ENCODE measurements at places on chromosomes 1 and 21.

DNA sequence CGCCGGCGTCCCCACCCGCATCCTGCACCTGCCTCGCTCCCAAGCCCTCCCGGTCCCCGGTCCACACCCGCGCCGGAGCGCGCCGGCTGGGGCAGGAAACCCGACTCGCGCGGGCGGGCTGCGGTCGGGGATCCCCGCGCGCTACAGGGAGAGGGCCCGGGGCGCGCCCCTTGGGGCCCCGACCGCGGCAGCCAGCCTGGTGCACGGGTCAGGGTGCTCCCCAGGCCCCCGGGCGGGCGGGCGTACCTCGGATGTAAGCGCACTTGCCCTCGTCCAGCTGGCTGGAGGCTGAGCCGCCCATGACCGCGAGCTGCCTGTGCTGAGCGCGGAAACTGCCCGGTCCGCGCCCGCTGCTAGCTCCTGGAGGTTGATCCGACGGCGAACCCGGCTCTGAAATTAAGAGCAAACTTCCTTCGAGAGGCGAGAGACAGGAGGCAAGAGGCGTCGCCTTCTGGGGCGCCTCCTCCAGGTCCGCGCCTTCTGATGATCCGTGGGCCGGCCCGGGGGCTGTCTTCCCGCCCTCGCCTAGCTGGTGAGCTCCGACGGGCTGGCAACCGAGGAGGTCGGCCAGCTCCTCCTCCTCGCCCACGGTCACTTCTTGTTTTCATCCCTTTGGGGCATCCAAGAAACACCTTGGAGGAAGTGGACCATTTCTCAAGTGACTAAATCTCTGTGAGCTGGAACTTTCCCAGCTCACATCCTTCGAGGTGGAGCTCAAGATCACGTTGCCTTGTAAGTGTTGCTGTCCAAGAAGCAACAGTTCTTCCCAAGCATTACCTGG lies at the start of gene NIBAN1:
Gene NIBAN1, minus strand, starts transcription at position 453 of the 781 bp plus-strand sequence. Its CDS starts 152 bp downstream, at position 301.
- peak; percentile 68 for DNase-seq

- no peak for DNase-seq
Observed at GRCh38 chr1:39654291-39654690, 14.8 kb upstream of the HEYL start.

GRCh38 chr1:44604157-44604955 lies 69.9 kb downstream of the TMEM53 start:
- no peak for DNase-seq

DNA sequence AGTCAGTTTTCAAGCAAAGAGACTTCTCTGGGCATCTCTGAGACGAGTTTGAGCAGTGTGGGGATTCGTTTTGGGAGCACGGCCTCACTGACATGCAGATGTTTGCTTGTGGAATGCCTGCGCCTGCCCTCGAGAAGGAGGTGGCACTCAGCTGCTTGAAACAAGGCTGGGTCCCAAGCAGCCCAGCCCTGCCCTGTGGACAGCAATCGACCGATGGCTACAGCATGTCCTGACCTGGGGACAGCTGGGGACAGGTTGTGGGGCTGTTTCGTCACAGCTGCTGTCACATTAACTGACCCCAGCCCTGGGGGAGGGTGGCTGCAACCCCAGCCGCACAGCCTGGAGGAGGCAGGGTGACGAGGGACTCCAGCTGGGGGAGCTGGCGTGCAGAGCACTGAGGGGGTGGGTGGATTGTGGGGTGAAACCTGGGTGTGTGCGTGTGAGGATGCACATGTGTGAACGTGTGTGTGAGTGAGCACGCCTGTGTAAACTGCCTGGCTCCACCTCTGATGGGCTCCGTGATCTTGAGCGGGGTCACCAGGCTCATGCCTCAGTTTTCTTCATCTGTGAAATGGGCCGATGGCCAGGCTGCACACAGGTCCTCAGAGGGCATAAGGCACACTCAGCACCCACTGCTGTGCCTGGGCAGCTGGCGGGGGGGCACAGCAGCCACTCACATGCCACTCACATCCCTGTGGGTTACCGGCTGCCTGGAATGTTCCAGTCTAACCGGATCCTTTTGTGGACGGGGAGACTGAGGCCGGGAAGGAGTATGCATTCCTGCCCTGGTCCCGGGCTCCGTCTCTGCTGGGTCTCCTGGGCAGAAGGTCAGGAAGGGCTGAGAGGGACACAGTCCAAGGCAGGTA lies 49.3 kb downstream of the COL18A1 start:
- no peak for DNase-seq

DNA sequence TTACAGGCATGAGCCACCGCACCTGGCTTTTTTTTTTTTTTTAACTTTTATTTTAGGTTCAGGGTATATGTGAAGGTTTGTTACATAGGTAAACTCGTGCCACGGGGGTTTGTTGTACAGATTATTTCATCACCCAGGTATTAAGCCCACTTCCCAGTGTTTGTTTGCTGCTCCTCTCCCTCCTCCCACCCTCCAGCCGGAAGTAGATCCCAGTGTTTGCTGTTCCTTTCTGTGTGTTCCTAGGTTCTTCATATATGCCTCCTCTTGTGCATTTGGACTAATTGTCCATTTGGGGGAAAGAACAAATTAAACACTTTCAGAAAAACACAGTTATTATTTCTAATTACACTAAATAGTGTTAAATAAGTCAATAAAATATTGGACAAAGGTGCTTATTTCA lies 1.1 kb upstream of the SLC2A7 start:
- no peak for DNase-seq

DNA sequence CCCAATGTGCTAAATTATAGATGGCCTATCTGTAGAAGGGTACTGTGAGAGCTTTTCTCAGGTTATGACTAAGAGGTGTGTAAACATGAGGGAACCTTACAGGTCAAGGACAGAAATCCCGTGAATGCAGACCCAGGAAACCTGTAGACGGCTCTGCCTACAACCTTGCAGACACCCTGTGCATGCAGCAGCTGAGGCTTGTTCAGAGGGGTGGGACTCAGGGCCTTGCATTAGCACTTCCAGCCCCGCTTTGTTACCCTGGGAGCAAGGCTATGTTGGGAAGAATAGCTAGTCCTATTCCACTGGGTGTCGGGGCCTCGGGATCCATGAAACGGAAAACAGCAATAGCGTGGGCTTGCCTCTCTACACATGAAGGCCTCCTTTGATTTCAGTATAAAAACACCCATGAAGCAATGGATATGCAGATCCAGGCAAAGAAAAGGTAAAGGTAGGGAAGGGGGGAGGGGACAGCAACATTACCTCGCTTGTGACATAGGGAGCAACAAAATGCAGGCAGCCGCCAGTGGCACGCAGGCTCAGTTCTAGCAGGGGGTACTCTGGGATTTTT lies 9.5 kb upstream of the NDUFS5 start:
- DNase-seq = no peak

DNA sequence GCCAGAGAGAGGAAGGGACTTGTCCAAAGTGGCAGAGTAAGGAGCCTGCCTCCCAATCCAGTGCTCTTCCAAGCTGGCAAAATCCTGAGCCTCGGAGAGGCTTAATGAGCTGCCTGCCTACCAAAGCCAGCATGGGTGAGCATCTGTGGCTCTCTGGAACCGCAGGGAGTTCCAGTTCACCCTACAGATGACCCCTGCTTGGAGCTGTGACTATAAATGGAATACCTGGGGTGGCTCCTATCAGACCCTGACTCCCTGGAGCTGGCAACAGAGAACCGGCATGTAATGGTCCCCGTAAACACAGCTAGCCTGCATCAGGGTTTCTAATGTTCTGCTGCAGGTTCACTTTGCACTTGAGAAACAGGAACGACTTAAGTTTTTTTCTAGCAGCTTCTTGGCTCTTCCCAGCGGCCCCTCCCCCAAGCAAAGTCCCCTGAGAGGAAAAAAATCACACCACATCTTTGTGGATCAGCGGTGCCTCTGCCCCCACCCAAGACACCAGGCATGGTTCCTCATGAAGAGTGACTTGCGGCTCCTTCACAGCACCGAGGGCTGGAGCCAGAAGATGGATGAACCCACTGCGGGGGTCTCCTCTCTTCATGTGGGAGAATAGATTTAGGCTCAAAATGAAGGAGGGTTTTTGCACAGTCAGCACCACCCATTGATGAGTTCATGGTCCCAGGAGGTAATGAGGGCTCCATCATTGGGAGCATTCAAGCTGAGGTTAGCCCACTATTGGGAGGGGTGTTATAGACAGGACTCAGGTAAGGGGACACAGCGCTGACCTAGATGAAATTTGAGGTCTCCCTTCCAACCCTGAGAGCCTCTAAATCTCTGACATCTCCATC lies 79.0 kb downstream of the SYT2 start:
- DNase-seq = no peak

DNA sequence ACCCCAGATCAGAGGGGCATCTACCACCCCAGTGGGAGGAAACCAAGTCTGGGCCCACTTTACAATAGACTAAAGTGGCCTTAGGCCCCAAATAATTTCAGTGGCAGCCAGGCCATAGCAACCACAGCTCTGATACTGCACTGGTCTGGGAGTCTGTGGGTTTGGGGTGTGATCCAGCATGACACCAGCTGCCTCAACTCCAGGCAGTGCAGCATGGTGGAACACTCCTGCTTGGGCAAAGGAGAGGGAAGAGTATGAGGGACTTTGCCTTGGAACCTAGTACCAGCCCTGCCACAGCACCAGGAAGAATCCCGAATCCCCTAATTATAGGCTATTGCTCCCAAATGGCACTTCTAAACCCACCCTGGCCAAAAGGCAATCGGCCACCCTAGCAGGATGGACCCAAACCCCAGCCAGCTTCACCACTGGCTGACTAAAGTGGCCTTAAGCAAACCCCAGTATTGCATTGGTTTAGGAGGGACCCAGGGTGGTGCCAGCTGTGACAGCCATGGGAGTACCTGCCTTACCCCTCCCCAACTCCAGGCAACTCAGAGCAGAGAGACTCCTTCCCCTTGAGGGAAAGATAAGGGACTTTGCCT lies 47.1 kb downstream of the PACC1 start:
- DNase-seq = no peak

GRCh38 chr1:19436716-19437476 lies 48.4 kb downstream of the CAPZB start:
- peak; percentile 41 for DNase-seq

GRCh38 chr1:98057236-98057910 lies 136.5 kb upstream of the DPYD start:
- DNase-seq = no peak

- DNase-seq = peak; percentile 3
Observed at GRCh38 chr21:8991088-8991907, 1530.1 kb upstream of the TPTE start.

DNA sequence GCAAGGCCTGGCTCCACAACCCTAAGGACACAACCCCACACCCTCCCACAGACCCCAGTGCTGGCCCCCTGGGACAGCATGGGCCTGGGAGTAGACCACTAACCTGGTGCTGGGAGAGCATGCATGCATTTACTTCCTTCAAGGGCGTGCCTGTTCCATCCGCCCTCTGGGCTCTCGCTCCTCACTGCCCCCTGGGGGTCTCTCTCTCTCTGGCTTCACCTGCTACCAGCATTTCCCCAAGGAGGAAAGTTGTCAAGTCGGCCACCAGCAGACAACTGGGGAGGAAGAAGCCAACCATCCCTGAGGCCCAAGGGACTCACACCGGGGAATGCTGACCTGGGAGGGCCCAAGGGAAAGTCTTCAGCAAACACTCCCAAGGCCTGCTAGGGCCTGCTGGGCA lies 6.5 kb downstream of the LRP8 start:
- DNase-seq = no peak

GRCh38 chr1:186210258-186210657 lies 164.8 kb downstream of the TPR start:
- no peak for DNase-seq

DNA sequence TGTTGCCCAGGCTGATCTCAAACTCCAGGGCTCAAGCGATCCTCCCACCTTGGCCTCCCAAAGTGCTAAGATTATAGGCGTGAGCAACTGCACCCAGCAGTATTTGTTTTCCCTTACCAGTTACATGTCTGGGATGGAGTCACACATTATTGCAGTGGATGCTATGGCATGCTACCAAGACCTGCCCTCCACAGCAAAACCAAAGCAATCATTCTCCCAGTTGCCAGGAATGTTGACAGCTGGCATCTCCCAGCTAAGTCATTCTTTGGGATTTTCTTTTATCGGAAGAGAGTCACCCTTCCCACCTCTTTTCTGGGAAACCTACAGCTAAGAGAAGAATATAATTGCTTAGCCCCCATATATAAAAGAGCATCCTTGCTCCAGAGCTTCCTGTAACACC lies 49.4 kb upstream of the RGS7 start:
- DNase-seq = no peak

- no peak for DNase-seq
Observed at GRCh38 chr1:243959998-243960397, 91.1 kb upstream of the ZBTB18 start.

DNA sequence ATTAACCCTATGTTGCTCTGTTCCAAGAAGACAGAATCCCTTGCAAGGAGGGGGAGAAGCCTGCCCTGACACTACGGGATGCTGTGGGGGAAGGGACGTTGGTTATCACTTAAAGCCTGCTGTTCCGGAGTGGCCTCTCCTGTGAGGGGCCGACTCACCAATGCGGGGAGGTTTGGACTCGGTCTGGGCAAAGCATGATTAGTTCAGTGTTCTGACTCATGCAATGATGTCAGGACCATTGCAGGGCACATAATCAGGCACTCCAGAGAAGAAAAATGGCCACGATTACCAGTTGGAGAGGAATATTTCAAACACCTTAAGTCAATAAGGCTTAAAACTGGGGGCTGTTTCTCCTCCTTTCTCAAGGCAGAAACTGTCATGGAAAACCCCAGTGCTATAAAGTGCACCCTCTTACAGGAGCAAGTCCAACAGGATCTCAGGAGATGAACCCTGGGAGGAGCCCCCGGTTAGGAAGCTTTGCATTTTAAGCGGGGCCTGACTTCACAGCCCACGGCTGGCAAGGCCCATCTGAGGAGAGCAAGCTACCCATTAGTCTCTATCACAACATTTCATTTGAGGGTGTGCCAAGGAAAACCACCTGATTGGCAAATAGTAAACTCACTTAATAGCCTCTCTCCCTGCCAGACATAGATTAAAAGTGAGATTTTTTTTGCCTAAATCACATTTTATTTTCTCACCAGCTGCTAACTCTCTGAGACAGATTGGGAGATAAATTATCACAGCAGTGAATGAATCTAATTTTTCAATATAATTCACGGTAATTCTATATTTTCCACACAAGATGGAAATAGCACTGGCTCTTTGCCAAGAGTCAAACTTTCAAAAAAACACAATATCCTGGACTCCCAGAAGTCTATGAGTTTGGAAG lies 202.5 kb downstream of the C1orf94 start:
- no peak for DNase-seq

DNA sequence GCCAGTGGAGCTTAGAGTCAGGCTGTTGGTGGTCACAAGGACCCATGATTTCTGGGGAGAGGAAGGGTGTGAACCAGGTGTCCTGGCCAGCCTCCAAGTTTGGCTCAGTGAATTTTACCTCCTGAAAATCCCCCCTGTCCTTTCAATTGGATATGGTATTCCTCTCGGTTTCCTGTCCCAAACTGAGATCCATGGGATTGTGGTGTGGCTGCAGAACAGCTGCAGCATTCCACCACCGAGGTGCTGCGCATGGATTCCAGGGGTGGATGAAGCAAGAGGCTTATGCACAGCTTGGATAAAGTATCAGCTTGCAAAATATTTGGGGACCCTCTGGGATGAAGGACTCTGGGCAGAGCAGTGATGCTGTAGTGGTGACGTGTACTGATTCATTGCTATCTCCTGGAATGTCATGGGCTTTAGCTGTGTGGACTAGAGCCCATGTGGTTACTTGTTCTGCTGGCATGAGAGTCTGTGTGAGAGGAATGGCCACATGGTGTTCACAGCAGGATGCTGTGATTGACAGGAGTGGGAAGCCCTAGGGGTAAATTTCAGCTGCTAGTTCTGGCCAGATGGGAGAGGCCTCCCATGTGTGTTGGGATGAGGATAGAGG lies 148.7 kb upstream of the SPAG17 start:
- no peak for DNase-seq

GRCh38 chr1:203453616-203454015 lies 22.0 kb upstream of the PRELP start:
- no peak for DNase-seq

- no peak for DNase-seq
Observed at GRCh38 chr1:236066054-236066453, 1.2 kb upstream of the NID1 start.

- DNase-seq = no peak
Observed at GRCh38 chr1:195894411-195894810, 713.8 kb downstream of the KCNT2 start.
